ENCODE measurements at places on chromosomes 3 and 15. TPM values are rescaled to one million over a fixed set of nuclear protein-coding genes. Genes with fewer than 3 reads are reported as not detected.

The EIF2B5 gene
- polyA plus RNA-seq: 43.4 TPM

GRCh38 chr3:59802045-59802444, 752.2 kb upstream of the CFAP20DC start:
- DNase-seq: no peak

- no peak for DNase-seq
These were observed 5.7 kb upstream of the GAP43 start for GRCh38 chr3:115617591-115617990.

The CFAP100 gene
- not detected for polyA plus RNA-seq

GRCh38 chr3:44896440-44896839, 22.0 kb downstream of the TGM4 start:
- DNase-seq: no peak

The PP2D1 gene
- polyA plus RNA-seq: 0.37 TPM

- no peak for DNase-seq
These were observed 391.1 kb upstream of the MDFIC2 start for GRCh38 chr3:70703305-70704102.

The NLGN1 gene
- not detected for polyA plus RNA-seq

- DNase-seq: peak; percentile 7
These were observed 126.4 kb downstream of the GREM1 start for GRCh38 chr15:32844118-32844711.

The TF gene
- polyA plus RNA-seq: not detected

GRCh38 chr3:119469418-119470189, 841 bp downstream of the POGLUT1 start:
- DNase-seq: no peak

- DNase-seq: peak; percentile 35
These were observed 244.1 kb upstream of the PDZRN3 start for GRCh38 chr3:73868688-73869315.

GRCh38 chr3:189588070-189588469, 43.1 kb upstream of the TP63 start:
- DNase-seq: no peak

The ASB14 gene
- not detected for polyA plus RNA-seq

DNA sequence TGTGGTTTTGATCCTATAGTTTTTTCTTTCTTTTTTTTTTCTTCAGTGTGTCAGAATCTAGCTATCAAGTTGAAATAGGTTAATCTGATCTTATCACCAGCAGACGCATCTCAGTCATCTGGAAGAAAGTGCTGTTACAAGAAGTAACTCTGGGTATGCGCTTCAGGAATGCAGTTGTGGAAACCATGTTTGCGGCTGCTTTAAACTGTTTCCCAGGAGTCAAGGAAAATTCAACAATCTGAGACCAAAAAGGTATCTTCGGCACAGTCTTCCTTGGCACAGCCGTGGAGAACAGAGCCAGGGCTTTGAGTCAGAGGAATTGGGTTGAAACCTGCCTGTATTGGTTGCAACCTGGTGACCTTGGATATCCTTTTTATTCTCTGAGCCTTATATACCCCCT, 59.9 kb downstream of the CD47 start:
- no peak for DNase-seq
